Kidney epithelial cell (primary cell): ENCODE measurements at places on chromosomes 2 and 18. TPM values are rescaled to one million over a fixed set of nuclear protein-coding genes. Genes with fewer than 3 reads are reported as not detected.

DNA sequence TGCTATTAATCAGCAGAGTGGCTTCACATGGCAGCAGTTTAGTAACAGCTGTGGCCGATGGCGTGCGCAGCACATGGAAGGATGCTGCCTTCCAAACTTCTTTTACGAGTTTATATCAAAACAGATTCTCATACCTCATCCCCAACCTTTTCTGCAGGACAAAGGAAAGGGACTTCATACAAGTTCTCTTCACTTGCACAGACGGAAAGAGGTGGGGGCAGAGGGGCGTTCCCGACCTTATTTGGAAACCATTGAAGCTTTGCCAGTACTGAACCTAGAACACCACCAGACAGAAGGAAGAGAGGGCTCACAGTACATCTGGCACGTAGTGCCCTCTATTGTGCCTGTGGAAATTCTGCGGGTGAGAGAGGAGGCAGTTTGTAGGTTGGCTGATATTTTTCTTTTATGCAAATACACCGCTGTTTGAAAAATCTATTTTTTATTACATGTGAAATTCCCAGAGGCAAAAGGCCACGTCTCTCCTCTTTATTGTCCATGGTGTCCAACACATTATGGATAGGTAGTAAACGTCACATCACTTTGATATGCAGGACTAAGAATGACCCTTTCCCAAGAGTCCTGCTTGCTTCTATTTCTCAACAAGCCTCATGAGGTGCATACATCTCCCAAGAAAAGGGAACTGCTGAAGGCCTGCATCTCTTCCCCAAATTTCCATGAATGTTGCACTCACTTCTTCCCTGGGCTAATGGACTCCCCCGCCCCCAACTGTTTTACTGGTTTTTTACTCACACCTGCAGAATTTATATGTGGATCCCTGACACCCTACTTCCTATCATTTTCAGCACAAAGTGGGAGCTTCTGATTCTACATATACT is 31.3 kb downstream of the COLEC12 start:
- no peak for DNase-seq

DNA sequence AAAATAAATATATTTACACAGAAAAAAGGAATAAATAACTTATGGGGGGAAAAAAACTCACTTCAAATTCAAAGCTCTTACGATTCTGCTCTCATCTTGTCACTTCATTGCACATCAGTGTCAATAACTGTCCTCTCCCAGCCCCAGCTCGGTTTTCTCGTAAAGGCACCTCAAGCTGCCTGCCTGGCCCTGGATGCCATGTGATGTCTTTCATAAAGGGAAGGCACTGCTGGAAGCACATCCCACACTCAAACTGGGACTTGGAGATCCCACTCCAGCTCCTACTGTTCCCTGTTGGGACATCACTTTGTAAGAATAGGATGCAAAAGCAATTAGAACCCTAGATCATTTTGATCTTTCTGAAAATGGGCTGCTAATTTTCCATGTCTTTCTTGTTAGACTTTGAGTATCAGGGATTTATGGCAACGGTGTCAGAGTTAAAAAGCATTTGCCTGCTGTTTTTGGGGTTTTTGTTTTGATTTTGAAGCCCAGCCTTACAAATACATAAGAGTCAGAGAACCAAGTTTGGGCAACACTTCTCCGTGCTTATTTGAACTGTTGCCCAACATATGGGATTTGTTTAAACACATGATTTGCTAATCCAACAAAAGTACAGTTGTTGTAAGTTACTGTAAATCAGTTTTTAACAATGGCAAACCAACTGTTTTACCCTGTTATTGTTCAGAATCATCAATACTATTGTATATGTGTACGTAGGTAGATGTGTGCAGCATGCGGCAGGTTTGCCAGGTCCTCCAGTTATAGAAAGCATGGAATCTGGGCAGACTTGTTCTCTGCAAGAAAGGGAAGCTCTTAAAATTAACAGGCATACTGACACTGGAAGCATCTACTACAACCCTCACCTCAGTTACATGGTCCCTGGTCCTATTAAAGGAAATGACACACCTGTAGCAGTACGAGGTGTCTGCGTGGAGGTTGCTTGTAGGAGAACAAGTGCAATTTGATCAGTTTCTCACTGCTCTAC is 20.6 kb downstream of the SERTAD2 start:
- no peak for DNase-seq

GRCh38 chr2:95298486-95299111 is 1.5 kb downstream of the KCNIP3 start:
- DNase-seq: no peak

FKBP1B gene
- 24.6 and 26.0 TPM in 2 replicates for total RNA-seq

COL5A2 gene
- 27.1 TPM in 2 replicates for total RNA-seq
